ENCODE measurements at places on chromosomes 16 and 17.

DNA sequence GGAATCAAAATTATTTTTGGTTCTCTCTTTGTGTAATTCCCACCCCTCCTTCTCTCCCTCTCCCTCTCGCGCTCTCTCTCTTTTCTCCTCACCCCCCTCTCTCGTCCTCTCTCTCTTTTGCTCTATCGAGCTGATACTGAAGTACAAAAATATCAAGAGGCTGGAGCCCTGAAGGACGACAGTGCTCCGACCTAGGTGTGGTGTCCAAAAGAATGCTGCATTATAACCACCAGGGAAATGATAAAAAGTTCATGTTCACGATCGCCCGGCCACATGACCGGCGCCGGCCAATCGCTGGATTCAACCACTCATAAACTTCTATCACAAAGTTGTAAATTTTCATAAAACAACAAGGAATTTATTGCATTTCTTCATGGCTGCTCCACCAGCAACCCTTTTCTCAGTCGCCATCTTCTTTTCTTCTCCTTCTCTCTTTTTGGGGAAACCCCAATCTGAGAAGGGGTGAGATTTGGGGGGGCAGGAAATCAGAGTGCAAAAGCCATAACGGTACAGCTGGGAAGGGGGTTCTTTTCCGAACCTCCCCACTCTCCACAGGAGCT lies at the start of gene HOXB6:
Gene HOXB6 (minus strand): TSS at position 217 of the 560 bp plus-strand sequence. CDS start 6,836 bp downstream, outside the sequence.
- DNase-seq, result no peak

- no peak for DNase-seq
Measured at GRCh38 chr16:4868026-4868425, 20.7 kb downstream of the UBN1 start.

DNA sequence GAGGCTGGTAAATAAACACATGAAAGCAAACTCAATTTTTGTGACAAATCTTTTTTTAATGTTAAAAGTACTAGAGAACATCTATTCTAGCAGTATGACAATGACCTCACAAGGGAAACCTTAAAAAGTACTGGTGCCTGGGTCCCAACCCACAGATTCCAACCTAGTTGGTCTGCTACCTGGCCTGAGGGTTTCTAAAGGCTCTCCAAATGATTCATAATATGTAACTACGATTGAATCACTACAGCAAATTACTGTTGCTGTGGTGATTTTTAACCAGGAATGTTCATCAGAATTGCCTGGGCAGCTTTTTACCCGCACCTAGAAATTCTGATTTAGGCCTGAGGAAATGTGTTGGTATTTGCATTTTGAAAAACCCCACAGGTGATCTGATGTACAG lies 26.1 kb downstream of the CDR2 start:
- no peak for DNase-seq

GRCh38 chr16:8845699-8846298 lies 23.0 kb downstream of the CARHSP1 start:
- no peak for DNase-seq

- peak; percentile 27 for DNase-seq
Measured at GRCh38 chr17:61574542-61575351, 16.3 kb downstream of the NACA2 start.
